Left ventricle myocardium inferior (tissue), 1 donor: ENCODE measurements at places on chromosomes 3 and 15. TPM values are rescaled to one million over a fixed set of nuclear protein-coding genes. Genes with fewer than 3 reads are reported as not detected.

GRCh38 chr15:77556622-77557021 lies 76.1 kb downstream of the LINGO1 start:
- no peak for DNase-seq

DNA sequence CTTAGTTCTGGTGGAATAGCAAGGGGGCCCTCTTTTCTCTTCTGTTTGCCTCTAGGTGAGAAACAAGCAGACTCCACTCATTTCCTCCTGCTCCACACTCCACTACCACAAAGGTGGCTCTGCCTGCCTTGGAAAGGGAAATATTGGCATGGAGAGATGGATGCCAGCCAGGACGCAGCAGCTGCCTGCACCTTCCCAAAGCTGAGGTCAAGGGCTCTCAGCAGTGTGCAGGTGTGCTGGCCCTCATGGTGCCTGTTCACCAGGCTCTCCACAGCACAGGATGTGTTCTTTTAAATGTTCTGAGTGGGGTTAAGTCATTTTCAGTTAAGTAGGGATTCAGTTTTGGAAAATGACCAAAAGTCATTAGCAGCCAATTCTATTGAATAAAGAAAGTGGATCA lies 211.2 kb upstream of the STRIT1 start:
- no peak for DNase-seq

- no peak for DNase-seq
Observed at GRCh38 chr3:125054062-125054448, 1.7 kb downstream of the HEG1 start.

The GOLGA8J gene
- 0.41 TPM for total RNA-seq

DNA sequence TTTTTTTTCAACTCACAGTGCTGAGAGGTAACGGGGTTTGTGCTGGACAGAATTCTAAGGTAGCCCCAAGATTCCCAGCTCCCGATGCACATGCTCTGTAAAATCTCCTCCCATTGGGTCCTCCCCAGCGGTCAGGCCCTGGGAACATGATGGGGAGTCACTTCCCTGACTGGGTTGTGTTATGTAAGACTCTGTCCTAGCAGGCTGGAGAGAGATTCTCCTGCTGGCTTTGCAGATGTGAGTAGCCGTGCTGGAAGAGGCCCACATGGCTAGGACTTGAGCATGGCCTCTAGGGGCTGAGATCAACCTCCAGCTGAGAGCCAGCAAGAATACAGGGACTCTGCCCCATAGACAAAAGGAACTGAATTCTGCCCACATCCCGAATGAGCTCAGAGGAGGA lies 83.7 kb upstream of the OXTR start:
- no peak for DNase-seq

- no peak for DNase-seq
Observed at GRCh38 chr3:175980486-175981090, 1121.5 kb downstream of the NAALADL2 start.

The MST1R gene
- 1.7 TPM for total RNA-seq

DNA sequence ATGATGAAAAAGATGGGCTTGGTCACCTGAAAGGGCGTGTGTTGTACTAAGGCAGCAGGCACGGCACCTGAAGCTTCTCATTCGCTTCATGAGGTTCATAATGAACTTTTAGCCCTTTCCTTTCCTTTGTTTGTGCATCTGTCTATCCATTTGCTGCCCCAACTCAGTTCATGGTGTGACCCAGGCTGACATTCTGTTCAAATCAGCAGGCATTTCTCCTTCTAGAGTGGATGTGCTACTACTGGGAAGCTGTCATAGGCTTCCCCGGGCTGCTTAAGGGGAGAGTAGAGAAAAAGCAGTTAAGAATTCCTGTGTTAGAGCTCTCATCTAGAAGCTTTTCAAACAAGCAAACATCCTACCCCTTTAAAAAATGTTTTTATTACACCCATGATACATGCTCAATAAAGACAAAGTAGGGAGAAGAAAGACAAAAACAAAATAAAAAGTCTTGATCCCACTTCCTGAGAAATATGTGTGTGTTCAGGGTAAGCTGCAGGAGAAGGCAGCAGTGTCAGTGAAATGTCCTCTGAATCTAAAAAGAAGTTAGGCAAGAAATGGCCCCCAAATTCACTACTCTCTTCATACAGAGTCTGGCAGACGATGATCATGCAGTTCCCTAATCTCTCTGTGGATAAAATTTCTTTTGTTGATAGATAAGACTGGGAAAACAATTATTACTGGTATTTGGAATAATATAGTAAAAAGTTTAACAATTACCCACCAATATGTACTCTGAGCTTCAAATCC lies 136.9 kb upstream of the PFN2 start:
- DNase-seq: no peak
